ENCODE measurements at places on chromosomes 1 and 21.

DNA sequence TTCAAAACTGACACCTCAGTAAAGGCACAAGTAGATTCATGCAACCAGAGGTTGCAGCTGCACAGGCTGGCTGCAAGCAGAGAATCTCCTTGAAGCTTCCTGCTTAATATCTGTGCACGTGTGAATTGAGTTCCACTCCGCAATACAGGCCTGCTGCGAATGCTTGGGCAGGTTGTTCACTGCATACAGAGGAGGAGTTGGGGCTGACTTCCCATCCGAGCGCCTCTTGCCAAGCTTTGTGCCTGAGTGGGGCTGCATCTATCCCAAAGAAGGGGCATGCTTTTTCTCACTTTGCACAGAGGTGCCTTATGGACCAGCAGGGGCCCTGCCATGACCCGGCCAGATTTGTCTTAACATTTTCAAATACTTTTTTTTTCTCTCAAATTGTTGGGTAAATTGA is 17.9 kb upstream of the PADI1 start:
- DNase-seq, result no peak

DNA sequence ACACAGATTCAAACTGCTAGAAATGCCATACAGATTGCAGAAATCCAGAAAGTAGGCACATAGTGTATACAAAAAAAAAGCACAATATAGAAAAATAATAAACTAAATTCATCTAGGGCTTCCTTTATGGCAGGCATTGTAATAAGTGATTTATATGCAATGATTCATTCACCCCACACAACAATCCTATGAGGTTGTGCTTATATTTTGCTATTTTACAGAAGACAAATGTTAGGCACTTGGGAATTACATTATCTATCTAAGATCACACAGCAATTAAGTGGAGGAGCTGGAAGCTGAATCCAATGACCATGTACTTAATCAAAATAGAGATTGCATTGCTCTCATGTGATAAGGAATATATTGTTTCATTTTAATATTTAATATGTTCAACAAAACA is 225.7 kb upstream of the KCNK2 start:
- no peak for DNase-seq

- no peak for DNase-seq
Measured at GRCh38 chr21:40687625-40688024, 159.3 kb downstream of the DSCAM start.

DNA sequence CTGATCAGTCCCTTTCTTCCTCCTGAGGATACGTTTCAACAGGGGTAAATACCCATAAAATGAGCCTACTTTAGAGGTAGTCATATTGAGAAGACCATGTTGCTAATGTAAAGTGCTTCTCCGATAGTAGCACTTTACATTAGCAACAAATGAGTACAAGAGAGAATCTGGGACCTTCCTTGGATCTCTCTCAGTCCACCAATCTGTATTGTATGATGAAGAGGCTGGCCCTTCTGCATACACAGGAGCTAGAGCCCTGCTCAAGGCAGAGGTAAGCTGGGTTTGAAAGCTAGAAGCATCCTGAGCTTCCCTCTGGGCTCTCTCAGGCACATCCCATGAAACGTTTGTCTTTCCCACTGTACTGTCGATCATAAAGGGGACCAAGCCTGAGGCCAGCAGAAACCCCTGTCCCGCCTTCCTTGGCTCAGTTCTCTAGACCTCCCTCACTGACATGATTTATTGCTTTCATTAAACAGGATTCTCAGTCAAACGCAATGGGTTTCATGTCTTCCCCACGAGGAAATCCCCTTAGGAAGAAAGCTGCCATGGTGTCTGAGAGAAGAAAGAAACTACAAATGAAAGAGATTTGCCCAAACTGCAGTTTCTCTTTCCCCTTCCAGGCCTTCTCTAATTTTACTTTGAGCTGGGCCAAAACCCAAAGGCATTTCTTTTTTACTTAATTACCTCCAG is 62.8 kb upstream of the BCAR3 start:
- DNase-seq, result no peak

DNA sequence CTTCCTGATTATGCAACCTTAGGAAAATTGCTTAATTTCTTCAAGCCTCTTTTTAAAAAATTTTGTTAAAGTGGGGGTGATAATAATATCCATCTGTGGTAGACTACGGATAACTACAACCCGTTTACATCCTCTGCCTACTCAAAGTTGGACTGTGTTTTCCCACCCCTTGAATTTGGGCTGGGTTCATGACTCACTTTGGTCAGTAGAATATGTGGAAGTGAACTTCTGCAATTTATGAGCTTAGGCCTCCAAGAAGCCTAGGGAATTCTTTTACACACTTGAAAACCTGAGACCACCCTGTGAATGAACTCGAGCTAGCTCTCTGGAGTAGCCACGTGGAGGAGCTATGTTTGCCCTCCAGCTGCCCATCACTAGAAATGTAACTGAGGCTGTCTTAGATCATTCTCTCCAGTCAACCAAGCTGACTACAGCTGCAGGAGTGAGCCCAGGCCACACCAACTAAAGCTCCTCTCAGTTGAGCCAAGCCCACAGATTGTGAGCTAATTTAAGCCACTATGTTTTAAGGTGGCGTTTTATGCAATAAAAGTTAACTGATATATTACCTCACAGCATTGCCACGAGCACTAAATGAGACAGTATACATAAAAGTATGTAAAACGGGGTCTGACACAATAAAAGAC is 29.6 kb upstream of the CACHD1 start:
- peak; percentile 8 for DNase-seq

- DNase-seq, result no peak
Measured at GRCh38 chr1:53642607-53643006, 96.4 kb downstream of the GLIS1 start.

DNA sequence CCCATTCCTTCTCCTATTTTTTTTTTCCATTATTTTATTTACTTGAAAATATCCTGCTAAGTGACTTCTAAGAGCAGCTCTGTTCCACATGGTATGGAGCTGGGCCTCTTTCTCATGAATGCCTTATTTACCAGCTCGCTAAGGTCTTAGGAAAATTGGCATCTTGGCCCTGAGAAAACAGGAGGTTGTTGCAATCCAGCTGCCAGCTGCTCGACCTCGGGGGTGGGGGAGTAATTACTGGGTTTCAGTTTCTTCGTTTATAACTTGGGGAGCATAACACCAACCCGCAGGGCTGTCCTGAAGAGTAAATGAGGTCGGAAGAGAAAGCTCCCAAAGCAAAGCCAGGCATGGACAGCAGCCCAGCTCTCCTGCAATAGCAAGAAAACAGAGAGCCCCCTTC is 176.3 kb downstream of the AJAP1 start:
- no peak for DNase-seq

GRCh38 chr1:1088029-1088800 is 14.1 kb upstream of the RNF223 start:
- no peak for DNase-seq

GRCh38 chr1:25624156-25624555 is 7.6 kb downstream of the MAN1C1 start:
- DNase-seq, result peak; percentile 39

DNA sequence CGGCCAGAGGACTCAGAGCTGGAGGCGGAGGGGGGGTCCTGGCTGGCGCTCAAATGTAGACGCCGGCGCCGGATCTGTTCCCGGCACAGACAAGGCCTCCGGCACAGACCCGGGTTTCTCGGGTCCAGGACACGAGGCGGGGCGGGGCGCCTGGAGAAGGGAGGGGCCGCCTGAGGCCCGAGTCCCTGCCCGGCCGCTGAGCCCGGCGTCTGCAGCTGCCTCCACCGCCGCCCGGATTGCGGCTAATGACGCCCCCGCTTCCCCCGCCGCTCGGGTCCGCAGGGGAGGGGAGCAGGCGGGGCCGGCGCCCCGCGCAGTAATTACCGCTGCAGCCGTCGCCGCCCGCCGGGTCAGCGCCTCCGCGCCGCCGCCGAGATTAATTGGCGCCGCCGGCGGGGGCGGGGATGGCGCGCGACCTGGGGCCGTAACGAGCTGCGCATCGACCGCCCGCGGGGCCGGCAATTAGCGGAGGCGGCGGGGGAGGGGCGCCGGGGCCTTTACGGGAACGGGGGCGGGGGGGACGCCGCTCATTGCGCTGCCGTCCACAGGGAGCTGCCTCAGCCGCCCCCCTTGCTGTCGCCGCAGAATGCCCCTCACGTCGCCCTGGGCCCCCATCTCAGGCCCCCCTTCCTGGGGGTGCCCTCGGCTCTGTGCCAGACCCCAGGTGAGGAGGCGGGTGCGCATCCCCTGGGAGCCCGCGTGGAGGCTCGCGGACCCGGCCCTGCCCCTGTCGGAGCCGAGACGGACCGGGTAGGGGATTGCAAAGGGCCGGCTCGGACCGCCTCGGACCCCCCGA is 17.3 kb downstream of the NOC2L start:
- DNase-seq, result peak; percentile 66

- DNase-seq, result no peak
Measured at GRCh38 chr1:50503515-50503914, 80.3 kb upstream of the DMRTA2 start.

- DNase-seq, result no peak
Measured at GRCh38 chr1:229076195-229076594, 194.7 kb upstream of the RAB4A start.

GRCh38 chr1:20381045-20381641 is 90.5 kb downstream of the VWA5B1 start:
- DNase-seq, result no peak

DNA sequence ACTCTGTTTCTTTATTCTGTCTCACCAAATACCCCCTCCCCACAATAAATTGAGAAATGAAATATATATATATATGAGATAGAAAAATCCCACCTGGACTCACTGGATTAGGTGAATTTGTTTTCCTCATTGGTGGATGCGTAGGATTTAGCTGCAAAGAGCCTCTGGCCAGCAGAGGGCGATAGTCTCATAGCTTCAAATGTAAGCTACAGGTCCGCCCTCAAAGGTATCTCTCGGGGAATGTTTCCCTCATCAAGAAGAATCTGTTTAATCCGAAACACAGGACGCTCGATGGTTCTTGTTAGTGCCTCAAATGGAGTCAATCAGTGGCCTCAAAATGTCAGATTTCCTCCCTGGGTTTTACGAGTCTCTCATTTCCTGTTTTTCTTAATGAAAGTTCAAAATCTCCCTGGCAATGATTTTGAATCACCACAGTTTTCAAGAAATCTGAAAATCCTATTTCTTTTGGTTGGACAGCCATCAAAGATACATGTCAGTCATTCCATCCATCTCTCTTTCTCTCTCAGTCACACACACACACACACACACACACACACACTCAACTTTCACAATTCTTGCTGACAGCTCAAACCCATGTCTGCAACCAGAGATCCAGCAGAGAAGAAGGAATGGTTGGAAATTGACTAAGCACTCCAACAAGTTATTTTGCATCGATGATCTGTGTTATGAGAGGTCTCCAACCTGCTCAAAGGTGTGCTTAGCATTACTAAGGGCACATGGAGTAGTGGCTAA is 13.9 kb upstream of the CAMK1G start:
- peak; percentile 87 for DNase-seq

DNA sequence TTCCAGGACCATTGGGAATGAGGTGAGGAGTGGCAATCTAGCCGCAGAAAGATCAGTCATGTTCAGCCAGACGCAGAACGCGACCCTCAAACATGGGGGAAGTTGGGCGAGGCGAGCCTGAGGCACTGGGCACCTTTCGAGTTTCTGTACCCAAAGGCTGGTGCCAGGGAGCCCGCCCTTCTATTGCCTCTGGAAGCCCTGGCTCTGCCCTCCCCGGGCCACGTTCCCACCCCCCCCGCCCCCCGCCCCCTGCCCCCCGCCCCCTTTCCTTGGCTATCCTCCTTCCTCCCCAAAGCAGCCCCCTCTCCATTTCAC is 2.2 kb upstream of the ZBTB7B start:
- peak; percentile 69 for DNase-seq

- no peak for DNase-seq
Measured at GRCh38 chr1:205239078-205239477, 11.3 kb downstream of the TMCC2 start.

- no peak for DNase-seq
Measured at GRCh38 chr1:205330150-205330549, 8.6 kb upstream of the NUAK2 start.

DNA sequence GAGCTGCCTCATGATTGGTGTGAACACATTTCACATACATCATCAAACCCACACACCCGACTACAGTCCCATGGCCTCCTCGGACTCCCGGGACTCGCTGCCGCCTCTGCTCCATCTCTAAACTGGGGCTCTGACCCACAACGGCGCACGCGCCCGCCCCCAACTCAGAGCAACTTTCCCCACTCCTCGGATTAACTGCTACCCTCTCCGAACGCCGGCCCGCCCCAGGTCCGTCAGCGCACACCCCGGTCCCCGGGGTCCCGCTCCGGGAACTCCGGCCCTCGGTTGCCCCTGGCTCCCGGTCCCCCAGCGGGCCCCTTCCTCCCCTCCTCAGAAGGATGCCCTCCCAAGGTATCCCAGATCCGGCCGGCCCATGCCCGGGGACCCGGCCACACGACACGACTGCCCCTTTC is 740 bp downstream of the DSTYK start:
- peak; percentile 39 for DNase-seq

DNA sequence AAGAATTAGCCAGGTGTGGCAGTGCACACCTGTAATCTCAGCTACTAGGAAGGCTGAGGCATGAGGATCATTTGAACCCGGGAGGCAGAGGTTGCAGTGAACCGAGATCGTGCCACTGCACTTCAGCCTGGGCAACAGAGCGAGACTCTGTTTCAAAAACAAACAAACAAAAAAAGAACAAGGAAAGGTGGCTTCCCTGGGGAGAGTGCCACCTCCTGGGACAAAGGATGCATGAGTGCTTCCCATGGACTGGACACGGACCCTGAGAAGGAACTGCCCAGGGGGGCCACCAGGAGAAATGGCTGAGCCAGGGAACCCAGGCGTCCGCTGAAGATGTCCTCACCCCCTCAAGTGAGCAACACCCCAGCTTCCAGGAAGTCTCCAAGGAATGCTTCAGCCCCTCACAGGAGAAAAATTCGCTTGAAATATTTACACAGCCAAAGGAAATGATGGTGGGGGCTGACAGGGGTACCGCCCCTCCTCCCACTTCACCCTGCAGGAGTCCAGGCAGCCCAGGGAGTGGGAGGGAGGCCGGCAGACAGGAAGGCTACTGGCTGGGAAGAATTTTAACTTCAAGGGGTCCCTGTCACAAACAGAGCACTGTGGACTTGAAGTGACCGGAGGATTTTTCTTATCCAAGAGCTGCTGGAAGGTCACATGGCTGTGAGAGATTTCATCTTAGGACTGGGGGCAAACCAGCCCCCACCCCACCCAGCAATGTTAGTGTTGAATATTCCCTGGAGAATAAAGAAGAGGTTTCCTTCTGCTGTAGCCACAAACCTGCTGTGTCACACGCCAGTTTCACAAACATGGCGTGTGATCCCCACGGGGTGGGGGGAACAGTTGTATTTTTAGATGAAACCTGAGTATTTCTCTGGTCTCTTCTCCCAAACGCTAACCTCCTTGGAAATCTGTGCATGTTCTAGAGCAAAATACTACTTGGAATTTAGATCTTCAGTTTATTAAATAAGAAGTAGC is 90.8 kb upstream of the SLC25A33 start:
- no peak for DNase-seq

DNA sequence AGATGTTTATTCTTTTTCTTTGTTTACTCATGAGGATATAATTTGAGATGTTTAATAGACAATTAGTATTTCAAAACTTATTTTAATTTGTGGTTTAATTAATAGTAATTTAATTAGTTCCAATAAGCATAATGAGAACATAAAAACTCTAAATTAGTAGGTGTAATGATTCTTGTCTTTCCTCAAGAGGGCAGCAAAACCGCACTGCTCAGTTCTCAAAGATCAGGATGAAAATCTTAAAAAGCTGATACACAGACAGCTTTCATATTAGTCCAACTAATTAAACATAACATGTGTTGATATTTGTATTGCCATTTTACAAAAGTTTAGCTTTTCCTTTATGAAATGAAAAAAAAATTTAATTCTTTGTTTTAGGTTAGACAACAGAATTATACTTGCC is 106.7 kb upstream of the C21orf91 start:
- peak; percentile 62 for DNase-seq

GRCh38 chr1:224289396-224289795 is 40.6 kb downstream of the NVL start:
- DNase-seq, result no peak

GRCh38 chr1:78370779-78371482 is 119.8 kb upstream of the PTGFR start:
- no peak for DNase-seq
